ENCODE measurements at places on chromosomes 7 and 10.

DNA sequence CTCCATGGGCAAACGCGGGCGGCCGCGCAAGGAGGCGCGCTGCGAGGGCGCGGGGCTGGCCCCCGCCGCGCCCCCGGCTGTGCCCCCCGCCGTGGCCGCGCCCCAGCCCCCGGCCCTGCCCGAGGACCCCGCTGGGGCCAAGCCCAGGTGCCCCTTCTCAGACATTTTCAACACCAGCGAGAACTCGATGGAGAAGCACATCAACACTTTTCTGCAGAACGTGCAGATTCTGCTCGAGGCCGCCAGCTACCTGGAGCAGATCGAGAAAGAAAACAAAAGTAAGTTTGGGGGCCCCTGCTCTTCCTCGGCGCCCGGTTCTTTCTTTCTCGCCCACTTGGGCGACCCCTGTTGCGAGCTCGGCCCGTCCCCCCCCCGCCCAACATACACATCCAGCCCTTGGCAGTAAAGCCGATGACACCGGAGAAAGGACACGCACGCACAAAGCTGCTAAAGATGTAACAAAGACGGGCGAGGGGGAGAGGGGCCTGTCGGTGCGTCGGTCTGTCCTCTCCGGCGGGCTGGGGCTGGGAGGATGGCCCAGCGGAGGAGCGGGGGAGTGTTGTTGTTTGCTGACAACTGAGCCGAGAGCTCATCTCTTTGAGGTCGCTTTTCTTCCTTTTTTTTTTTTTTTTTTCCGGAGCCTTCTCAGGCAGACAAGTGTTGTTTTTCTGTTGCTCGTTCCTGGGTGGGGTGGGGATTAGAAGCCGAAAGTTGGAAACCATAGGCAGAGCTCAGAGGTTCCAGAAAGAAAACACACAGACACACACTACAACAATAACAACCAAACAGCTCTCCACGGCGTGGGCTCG is 604 bp downstream of the MXI1 start:
- no peak for DNase-seq

GRCh38 chr10:22222236-22223190 is 4.7 kb upstream of the EBLN1 start:
- no peak for DNase-seq

GRCh38 chr10:77111611-77112550 is 525.7 kb downstream of the KCNMA1 start:
- no peak for DNase-seq

- no peak for DNase-seq
These were observed 39.7 kb downstream of the RNF32 start for GRCh38 chr7:156680281-156680680.

Measured in activated T-helper 2 cell treated with anti-CD3 and anti-CD28 coated beads, Interferon-gamma antibody, Interleukin-2, Interleukin-4, amounts not matched to agents 10 μg/mL and 5 μg/mL and 100 μg/mL, durations not matched to agents 14 hours and 24 hours and 36 hours (primary cell).